Esophagus squamous epithelium (tissue), 5 donors: ENCODE measurements at places on chromosomes 3 and 15.
A peak's percentile ranks its signal among the peaks of the same experiment; 100 is the strongest.

- peak; percentile 26 for DNase-seq
Observed at GRCh38 chr15:68875377-68876116, 54.8 kb upstream of the SPESP1 start.

DNA sequence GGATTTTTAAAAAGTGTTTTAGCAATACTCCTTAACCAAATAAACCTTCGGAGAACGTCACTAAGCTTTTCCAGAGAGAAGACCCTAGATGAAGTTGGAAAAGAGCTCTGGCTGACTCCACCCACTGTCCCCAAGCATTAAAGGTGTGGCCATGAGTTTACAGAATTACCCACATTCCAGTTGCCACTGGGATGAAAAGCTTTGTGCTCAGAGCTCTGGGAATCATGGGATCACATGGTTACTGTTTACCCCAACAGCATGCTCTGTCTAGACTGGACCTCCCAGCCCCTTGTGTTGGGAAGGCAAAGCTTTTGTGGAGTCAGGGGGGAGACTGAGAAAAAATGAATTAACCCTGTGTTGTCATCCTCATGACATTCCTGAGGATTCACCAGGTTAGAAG lies 55.3 kb downstream of the CCK start:
- DNase-seq: no peak

GRCh38 chr3:171956181-171956683 lies 83.1 kb upstream of the FNDC3B start:
- DNase-seq: no peak

- DNase-seq: no peak
Observed at GRCh38 chr15:41276831-41277230, 45.8 kb downstream of the CHP1 start.

DNA sequence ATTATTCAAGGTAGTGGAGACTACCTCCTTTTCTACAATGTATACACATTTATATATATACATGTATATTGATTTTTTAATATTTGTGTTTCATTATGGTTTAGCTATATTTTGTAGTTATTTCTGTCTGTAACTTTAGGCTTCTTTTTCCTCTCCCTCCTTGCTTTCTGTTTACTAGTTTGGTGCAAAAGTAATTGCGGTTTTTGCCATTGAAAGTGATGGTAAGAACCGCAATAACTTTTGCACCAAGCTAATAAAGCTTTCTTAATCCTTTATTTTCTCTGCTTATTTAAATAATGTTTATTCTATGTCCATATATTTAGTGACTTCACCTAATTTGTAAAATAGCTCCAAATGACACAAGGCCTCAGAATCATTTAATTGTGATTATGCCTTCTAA lies 195.3 kb upstream of the PLSCR5 start:
- no peak for DNase-seq

DNA sequence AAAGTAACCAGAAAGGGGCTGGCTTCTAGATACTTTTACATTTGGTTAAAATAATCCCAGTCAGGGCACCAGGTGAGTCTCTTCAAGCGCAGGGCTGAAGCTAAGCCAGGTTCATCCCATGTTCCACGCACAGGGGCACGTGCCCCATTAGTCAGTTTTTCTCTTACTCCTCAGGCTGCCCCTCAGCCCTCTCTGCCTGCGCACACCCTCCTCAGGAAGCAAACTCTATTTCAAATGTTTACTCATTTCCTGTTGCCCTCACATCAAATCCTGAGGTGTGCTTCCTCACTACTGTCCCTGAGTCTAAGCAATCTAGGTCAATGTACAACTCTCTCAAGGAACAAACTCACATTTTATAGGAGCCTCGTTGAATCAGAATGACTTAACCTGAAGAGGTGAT lies 48.5 kb downstream of the THBS1 start:
- DNase-seq: no peak

- no peak for DNase-seq
Observed at GRCh38 chr3:78992400-78992799, 775.4 kb downstream of the ROBO1 start.

DNA sequence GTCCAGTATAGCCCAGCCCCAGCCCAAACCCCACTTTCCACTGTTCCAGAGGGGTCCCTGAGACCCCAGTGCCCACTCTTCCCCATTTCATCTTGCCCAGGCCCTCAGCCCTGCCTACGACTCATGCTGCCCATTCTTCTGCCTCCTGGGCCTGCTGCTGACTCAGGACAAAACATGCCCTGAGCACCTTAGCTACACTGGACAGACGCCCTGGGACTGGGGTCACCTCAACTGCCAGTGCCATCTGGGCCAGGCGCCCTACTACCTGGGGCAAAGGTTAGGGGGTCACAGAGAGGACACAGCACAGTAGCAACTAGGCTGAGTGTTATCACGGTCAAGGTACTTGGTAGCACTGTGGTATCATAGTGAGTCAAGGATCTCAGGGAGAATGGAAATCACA lies 2.6 kb upstream of the LAMB2 start:
- DNase-seq: no peak

- DNase-seq: no peak
Observed at GRCh38 chr3:113263778-113264177, 52.4 kb downstream of the BOC start.

DNA sequence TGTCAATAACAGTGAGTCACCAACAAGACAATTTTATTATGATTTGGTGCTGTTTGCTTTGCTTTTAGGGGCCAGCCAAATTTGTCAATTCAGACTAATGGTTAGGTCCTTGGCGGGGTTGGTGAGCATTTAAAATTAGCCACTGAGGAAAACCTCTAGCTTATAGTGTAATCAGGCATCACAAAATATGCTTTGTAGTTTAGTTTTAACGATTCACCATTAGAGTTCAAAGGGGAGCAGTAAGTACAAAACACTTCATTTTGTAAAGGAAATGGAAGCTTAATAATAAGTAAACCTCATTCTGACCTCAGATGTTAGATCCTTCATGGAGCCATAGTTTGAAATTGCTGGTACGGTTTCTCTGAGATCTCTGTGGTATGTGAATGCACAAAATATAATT lies 218.4 kb upstream of the GOLIM4 start:
- no peak for DNase-seq

DNA sequence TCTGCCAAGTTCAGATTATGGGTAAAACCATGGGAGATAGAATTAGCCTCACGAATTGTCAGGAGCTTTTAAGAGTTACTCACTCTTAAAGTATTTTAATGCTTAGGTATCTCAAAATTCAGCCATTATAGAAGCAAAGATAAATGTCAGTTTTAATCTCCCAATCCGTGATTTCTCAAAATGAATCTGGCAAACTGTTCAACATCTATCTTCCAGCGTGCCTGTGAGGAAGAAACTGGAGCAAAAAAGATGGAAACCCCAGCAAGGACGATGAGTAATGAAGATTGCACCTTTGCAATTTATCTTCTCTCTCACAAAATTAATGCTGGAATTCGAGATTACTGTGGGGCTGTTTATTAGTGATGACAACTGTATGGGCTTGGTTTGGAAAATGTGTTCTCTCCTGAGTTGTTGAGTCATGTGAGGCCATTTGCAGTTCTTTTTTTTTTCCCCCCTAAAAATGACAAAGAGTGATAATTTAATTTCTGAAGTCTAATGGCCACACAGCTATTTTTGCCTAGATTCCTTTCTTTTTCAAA lies 70.5 kb downstream of the PYDC2 start:
- no peak for DNase-seq

GRCh38 chr3:167969548-167969947 lies 126.2 kb downstream of the GOLIM4 start:
- DNase-seq: no peak

GRCh38 chr15:67174446-67174845 lies 80.0 kb downstream of the AAGAB start:
- no peak for DNase-seq

GRCh38 chr15:82303956-82304777 lies 41.5 kb downstream of the SAXO2 start:
- no peak for DNase-seq

GRCh38 chr3:19543212-19543841 lies 390.7 kb downstream of the EFHB start:
- no peak for DNase-seq

GRCh38 chr3:51283421-51283820 lies 101.7 kb upstream of the MANF start:
- DNase-seq: no peak

GRCh38 chr3:71693641-71694040 lies 31.6 kb downstream of the EIF4E3 start:
- no peak for DNase-seq

GRCh38 chr15:92163641-92164040 lies 230.0 kb upstream of the ST8SIA2 start:
- DNase-seq: no peak

GRCh38 chr3:105334138-105334882 lies 32.4 kb upstream of the ALCAM start:
- no peak for DNase-seq

DNA sequence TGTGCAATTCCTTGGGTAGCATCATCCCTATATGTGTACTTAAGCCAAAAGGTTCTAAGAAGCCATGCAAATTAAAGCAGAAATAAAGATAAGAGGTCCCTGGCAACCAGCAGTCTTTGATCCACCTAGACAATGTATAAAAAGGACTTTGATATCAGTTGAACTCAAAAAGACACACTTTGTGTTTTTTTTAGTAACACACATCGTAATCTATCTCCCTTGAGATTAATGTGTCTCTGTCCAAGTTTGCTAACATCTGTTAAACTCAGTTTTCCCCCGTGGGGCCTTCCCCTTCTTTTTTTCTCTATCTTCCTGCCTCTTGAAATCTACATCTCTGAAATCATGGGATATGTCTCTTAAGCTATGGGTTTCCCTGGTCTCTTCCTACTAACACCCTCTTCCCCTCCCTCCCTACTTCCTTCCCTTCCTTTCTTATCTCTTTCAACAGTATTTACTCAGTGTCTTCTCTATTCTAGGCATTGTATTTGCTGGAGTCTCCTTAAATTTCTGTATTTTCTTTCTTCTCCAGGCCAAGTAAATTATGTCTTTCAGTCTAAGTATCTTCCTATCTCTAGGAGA lies 27.7 kb downstream of the ALDH1A2 start:
- DNase-seq: no peak

- no peak for DNase-seq
Observed at GRCh38 chr3:180749322-180749721, 70.0 kb upstream of the CCDC39 start.

GRCh38 chr3:188432802-188433520 lies 279.0 kb downstream of the LPP start:
- DNase-seq: no peak

GRCh38 chr15:87702270-87702669 lies 554.3 kb downstream of the NTRK3 start:
- no peak for DNase-seq

DNA sequence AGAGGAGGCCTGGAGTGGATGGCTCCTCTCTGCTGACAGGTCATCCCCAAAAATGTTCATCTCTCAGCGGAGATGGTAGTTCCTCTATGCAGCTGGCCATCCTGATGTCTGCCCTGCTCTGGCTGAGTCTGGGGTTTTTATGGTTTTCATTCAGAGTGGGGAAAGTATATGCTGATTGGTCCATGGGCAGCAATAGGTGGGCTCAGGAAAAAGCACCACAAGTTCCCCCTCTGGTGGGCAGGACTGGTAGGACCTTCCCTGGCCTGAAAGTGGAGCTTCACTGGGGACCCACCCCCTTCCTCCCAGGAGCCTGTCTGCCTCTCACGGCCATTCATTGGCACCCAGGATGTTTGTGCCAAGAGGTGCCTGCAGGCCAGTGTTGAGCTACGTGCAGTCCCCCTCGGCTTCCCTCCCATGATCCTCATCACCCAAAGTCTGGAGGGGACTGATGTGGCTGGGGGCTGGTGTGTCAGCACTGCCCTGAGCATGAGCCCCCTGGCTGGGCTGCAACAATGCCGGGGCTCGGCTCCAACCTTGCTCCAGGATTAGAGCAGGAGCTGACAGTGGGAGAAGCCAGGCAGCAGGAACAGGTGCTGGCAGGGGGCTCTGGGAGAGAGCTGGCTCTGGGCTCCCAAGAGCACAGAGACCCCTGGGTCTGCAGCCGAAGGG lies 13.1 kb upstream of the BLOC1S6 start:
- DNase-seq: no peak

DNA sequence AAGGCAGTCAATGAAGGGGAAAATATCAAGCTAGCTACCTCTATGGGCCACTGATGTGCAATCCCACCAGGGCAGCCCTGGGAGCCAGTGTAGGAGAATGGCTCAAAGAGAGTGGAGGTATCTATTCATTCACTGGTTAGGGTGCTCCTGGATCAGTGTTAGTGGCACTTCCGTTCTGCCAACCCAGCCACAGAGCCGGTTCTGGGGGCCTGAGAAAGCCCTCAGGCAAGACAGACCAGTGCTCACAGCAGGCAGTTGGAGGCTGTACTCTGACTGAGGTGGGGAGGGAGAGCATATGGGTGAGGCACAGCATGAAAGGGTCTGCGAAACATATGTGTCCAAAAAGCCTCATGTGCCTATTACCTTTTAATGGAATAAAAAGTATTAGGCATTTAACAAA lies 109.3 kb downstream of the KCNMB2 start:
- DNase-seq: no peak

- peak; percentile 28 for DNase-seq
Observed at GRCh38 chr3:141644931-141645330, 93.2 kb upstream of the RNF7 start.

DNA sequence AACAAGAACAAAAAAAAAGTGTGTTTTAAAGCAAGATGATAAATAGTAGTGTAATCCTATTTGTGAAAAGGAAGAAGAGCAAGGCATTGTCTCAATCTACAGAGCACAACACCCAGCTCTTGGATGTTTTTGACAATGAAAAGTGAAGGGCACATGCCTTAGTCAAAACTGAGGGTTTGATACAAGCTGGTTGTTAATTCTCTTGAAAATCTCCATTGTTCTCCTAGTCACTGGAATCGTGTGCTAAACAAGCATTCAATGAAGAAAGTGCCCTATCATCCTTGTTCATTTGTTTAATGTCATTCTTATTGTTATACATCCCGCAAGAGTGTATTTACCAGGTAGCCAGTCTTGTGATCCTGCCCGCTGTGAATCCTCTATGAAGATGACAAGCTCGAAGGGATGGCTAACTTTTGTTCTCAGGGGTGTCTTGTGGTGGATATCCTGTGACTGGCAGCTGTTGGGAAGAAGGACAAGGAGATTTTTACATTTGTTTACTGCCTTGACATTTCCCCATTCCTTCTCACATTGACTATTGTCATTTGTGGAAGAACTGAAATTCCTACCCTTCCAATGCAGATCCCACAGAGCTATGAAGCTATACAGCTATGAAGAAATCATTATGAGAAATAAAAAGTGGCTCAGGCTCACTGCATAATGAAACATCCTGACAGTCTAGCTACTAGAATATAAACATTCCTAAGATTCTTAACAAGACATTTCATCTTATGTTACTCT lies 175.9 kb downstream of the VGLL3 start:
- no peak for DNase-seq

DNA sequence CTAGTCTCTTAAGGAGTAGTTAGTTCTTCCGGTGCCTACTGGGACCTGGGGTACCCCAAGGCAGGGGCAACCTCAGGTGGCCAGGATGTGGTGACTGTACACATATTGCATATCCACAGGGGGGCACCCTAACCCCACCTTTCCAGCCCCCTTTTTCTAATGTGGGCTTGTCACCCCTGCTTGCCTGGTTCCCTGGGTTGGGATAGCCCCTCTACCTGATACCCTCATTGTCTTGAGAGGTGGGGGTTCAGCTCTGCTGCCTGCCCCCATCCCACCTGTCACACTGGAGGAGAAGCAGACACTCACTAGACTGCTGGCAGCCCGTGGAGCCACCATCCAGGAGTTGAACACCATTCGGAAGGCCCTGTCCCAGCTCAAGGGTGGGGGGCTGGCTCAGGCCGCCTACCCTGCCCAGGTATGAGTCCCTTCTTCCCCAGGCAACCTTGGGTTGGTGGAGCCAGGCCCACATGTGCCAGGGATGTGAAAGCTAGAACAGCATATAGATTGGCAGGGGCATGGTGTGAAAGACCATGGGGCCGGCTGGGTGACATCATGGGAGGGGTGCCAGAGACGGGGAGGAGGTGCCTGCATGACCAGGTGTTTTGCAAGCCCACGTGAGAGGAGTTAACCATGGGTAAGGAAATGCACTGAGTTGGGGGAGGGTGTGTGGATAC lies 4.0 kb downstream of the GLYCTK start:
- DNase-seq: no peak
